K562 (cell line): ENCODE measurements at places on chromosomes 1 and 21.

DNA sequence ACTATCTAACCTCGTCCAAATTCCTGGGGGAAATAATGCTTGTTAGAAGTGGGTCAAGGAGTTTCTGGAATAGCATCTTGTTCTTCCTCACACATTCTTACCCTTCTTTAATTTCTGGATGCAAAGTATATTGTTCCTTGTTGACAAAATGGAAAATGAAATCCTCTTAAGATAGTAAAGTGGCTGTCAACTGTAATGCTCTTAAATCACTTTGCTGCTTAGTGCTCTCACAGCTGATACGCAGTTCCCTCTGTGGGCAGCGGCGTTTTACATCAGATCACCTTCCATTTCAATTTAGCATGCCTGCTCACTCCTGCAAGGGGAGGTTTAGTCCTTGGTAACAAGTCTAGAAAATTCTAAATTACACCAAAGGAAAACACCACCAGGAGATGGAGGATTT lies 113.1 kb downstream of the DNM3 start:
- H3K36me3 ChIP-seq, result no peaks in the 10 kb centered on the region
- no peak for DNase-seq
- H3K27me3 ChIP-seq, result no peaks in the 10 kb centered on the region
- H3K27ac ChIP-seq, result no peak overlapping the region
- H3K4me1 ChIP-seq, result no peaks in the 10 kb centered on the region
- no peak overlapping the region for H3K4me3 ChIP-seq

DNA sequence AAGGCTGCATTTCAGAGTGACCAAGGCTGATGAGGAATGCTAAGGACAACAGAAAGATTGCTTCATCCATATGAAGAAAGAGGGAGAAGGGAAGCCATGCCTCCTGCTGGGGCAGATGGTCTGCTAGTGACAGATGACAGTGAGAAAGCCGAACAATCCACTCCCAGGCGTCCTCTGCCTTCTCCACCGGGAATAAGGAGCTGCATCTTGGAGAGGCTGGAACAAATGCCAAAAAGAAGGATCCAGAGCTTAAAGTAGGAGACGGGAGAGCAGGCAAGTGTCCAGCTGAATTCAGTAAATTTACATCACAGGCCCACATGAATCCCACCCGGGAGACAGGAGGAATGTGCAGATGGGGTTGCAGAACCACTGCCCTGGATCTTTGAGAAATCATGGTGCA lies 33.4 kb downstream of the DDX20 start:
- H3K27ac ChIP-seq, result no peak overlapping the region
- H3K4me3 ChIP-seq, result no peak overlapping the region
- no peak for DNase-seq
- no peaks in the 10 kb centered on the region for H3K4me1 ChIP-seq

GRCh38 chr1:21143138-21143537 lies 33.6 kb downstream of the EIF4G3 start:
- H3K4me1 ChIP-seq, result no peaks in the 10 kb centered on the region
- H3K27me3 ChIP-seq, result no peaks in the 10 kb centered on the region
- peaks cover 9% of the 10 kb centered on the region; the same call in 2 of the 3 replicates for H3K36me3 ChIP-seq
- H3K4me3 ChIP-seq, result no peak overlapping the region
- no peak overlapping the region for H3K27ac ChIP-seq

GRCh38 chr1:41728403-41729202 lies 190.1 kb downstream of the HIVEP3 start:
- H3K4me1 ChIP-seq, result peaks cover 5% of the 10 kb centered on the region; the same call in 1 of the 2 replicates
- H3K27me3 ChIP-seq, result peaks cover 38% of the 10 kb centered on the region; the same call in 1 of the 2 replicates

DNA sequence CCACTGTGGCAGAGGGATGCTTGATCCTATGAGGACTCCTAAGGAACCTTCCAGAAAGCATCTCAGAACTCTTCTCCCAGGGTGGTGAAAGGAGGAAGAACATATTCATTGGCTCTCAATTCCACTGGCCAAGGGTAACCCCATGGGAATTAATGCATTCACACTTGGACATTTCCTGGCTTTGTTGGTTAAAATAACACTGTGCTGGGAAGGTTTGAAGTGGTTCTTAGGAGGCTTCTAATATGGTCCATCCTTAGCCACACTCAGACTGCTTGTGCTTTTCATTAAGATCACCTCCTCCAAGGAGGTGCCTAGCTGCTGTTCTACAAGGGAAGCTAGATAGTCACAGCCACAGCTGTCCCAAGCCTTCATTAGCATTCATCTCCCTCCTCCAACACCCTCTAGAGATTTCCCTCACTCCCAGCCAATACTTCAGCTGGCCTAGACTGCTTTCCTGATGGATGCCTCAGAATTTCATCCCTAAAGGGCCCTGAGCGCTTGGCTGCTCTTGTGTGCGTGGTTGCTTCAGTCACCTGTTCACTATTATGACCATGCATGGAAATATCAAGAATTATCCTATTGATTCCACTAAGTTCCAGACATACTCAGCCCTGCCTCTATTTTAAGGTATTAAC lies 544.4 kb downstream of the PLPP3 start:
- DNase-seq, result no peak
- H3K4me3 ChIP-seq, result no peak overlapping the region
- no peak overlapping the region for H3K27ac ChIP-seq

DNA sequence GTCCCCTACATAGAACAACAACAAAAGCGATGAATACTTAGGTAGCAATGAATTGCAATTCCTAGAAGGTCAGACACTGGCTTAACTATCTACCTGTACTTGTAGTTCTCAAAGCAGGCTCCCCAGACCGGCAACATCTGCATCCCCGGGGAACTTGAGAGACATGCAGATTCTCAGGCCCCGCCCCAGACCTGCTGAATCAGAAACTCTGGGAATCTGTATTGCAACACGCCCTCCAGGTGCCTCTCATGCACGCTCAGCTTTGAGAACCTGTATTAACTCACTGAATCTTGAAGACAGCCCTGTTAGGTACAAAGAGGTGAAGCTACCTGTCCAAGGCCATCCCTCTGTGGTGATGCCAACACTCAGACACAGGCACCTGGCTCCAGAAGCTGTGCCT lies 128.1 kb downstream of the KAZN start:
- H3K4me1 ChIP-seq, result no peaks in the 10 kb centered on the region; the same call in 1 of the 2 replicates
- no peaks in the 10 kb centered on the region for H3K36me3 ChIP-seq

GRCh38 chr1:155205969-155206593 lies 1.6 kb downstream of the THBS3 start:
- H3K4me1 ChIP-seq, result peaks cover 19% of the 10 kb centered on the region
- no peaks in the 10 kb centered on the region for H3K27me3 ChIP-seq
- no peak for DNase-seq
- no peak overlapping the region for H3K27ac ChIP-seq
- no peak overlapping the region for H3K4me3 ChIP-seq

DNA sequence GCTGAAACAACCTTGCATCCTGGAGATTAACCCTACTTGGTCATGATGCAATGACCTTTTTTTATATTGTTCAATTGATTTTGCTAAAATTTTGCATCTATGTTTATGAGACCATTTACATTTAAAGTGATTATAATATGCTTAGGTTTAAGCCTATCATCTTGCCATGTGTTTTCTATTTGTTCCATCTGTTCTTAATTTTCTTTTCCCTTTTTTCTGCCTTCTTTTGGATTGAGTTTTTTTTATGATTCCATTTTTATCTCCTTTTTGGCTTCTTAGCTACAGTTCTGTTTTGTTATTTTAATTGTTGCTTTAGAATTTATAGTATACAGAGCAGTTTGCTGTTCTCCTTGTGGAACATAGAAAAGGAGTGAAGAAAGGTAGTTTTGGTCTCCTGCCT lies 385.1 kb upstream of the USP24 start:
- H3K4me1 ChIP-seq, result no peaks in the 10 kb centered on the region
- H3K27ac ChIP-seq, result no peak overlapping the region
- no peak overlapping the region for H3K4me3 ChIP-seq
- no peak for DNase-seq
- no peaks in the 10 kb centered on the region for H3K36me3 ChIP-seq

- H3K27me3 ChIP-seq, result peaks cover 23% of the 10 kb centered on the region
- peaks cover 18% of the 10 kb centered on the region for H3K4me1 ChIP-seq
- no peaks in the 10 kb centered on the region; the same call in 2 of the 3 replicates for H3K36me3 ChIP-seq
- no peak for DNase-seq
- no peak overlapping the region for H3K4me3 ChIP-seq
- no peak overlapping the region for H3K27ac ChIP-seq
These were observed 2.1 kb downstream of the DLGAP3 start for GRCh38 chr1:34927316-34927715.

DNA sequence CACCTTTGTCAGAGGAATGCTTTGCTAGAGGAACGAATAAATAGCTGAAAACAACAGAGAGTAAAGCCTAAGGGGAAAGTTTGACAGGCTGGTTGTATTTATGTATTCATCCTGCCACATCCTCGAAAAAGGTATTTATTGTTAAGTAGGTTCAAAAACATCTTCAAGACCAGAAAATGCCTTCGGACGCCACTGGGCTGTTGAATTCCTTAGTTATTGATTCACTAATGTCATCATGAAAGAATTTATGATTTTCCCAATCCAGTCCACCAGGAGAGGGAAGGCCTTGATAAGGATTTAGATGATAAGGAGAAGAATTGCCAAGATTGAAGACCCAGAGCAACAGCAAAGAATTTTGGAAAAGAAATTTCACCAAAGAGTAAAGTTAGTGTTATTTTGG lies 35.2 kb upstream of the MAB21L3 start:
- DNase-seq, result no peak
- H3K4me3 ChIP-seq, result no peak overlapping the region
- no peaks in the 10 kb centered on the region for H3K4me1 ChIP-seq

DNA sequence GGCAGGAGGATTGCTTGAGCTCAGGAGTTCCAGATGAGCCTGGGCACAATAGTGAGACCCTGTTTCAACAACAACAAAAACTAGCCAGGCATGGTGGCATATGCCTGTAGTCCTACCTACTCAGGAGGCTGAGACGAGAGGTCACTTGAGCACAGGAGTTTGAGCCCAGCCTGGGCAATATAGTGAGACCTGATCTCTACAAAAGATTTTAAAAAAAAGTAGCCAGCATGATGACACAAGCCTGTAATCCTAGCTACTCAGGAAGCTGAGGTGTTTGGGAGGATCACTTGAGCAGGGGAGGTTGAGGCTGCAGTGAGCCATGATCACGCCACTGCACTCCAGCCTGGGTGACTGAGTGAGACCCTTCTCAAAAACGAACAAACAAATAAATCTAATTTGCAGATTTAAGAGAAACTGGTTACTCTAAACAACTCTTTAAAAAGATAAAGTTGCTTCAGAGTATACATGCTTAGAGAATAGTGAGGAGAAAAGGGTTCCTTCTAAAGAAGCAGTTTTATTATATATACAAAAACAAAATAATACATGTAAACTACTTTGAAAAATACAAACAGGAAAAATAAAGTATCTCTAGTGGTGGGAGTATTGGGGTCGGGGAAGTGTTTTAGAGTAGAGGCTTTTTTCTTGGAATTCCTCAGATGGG lies 88.4 kb downstream of the ADCY10 start:
- H3K27ac ChIP-seq, result peak overlapping the region; percentile 59
- DNase-seq, result no peak
- no peak overlapping the region for H3K4me3 ChIP-seq
- peaks cover 68% of the 10 kb centered on the region for H3K4me1 ChIP-seq

DNA sequence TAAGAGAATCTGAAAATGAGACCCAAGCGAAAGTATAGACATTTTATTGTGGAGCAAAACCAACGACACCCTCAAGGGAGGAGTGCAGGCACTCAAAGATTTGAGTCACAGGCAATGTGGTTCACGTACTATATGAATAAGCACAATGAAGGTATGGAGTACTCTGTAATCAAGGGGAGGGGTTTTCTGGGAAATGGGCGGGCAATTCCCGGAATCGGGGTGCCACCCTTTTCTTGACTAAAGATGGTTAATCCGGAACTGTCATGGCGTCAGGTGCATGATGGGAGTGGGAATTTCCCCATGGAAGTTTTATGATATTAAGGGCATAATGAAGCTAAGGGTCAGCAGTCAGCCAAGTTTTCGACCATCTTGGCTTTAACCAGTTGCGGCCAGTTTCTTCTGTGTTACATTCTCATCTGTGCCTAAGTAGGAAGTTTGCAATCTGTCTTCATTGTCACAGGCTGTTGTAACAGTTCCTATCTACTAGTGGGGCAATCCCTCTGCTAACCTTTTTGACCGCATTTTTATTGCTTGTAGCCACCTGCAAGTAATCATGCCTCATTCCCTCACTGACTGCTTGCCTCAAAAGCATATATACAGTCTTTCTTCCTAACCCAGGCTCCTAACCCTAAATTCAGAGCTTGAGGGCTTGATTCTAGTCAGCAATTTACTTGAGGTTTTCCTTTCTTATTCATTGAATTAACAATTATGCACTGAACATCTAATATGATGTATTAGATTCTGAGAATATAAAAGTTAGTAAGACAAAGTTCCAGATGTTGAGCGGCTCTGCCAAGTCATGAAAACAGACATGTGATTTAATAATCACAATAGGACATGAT lies 775 bp upstream of the AIM2 start:
- H3K4me1 ChIP-seq, result peaks cover 19% of the 10 kb centered on the region
- H3K36me3 ChIP-seq, result no peaks in the 10 kb centered on the region
- H3K27me3 ChIP-seq, result no peaks in the 10 kb centered on the region

GRCh38 chr1:11379851-11380250 lies 99.1 kb upstream of the DISP3 start:
- H3K4me3 ChIP-seq, result no peak overlapping the region
- no peaks in the 10 kb centered on the region; the same call in 1 of the 3 replicates for H3K4me1 ChIP-seq
- H3K27me3 ChIP-seq, result peaks cover 37% of the 10 kb centered on the region

DNA sequence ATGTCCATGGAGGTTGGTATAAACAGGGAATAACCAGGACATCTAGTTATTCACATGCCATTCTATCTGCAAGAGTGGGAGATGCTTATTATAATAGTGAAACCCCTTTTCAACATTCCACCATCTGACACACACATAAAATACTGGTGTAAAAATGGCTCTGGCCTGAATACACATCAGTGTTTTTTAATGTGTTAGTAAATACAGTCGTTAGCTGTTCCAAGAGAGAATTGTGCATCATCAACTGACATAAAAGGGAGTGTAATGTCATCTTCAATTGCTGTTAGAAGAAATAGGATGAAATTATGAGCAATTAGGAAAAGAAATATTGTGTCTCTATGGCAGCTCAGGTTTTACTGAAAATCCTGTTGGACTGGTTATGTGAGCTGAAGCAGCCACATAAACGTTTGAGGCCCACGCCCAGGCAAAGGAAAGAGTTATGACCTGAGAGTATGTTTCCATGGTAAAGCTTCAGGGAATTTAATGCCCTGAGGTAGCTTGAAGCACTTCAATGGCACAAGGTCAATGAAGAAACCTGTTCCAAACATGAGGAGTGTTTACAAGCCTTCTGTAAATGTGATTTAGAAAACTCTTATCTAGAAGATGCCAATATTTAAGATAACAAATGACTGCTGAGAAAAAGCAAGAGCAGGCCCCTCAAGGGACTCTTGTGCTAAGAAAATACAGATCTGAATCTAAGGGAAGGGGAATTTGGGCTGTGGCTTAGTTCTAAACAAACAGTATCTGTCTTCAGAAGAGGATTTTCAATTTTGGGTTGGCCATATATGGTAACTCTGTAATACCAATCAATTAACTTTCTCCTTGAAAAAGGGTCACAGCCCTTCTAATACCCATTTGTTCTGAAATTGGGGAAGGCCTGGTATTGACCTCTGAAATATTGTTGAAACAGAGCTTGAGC lies 384.3 kb downstream of the SEC16B start:
- H3K27ac ChIP-seq, result no peak overlapping the region
- DNase-seq, result no peak
- no peaks in the 10 kb centered on the region for H3K4me1 ChIP-seq
- H3K4me3 ChIP-seq, result no peak overlapping the region
